Amygdala (tissue), 56 donors: ENCODE measurements at places on chromosomes 7 and 10.

- no peak for DNase-seq
These were observed 80.8 kb upstream of the UNC5B start for GRCh38 chr10:71131508-71132088.

GRCh38 chr7:147014286-147014955, 897.8 kb downstream of the CNTNAP2 start:
- DNase-seq, result no peak

DNA sequence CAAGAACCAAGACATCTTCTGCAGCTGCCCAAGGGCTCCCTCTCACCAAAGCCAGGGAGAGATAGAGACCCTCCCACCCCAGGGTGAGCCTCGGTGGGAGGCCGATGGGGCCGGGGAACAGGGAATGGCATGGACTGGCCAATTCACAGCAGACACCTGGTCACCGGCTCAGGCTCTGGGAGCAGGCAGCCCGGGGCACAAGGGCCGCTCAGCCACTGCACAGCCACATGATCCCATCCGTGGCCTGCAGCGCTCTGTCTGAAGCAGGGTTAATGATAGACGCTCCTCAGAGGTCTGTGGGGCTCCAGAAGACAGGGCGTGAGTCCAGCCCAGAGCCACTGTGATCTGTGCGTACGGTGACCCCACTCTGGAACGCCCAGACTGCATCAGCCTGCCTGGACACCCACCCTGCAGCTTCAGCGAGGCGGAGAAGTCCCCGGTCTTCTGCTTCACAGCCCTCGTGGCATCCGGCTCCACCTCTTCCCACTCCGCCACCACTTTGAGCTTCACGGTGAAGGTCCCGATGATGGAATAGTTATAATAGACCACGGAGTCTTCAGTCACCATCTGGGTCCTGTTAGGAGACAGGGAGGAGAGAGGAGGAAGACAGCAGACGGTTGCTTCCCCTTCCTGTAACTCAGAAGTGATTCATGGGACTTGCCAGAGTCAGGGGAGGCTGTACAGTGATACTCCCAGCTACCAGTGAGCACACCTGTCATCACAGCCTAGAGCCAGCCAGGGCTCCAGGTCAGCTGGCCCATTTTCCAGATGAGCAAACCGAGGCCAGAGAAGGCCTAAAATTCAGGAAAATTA, 14.0 kb downstream of the TMEM130 start:
- no peak for DNase-seq

DNA sequence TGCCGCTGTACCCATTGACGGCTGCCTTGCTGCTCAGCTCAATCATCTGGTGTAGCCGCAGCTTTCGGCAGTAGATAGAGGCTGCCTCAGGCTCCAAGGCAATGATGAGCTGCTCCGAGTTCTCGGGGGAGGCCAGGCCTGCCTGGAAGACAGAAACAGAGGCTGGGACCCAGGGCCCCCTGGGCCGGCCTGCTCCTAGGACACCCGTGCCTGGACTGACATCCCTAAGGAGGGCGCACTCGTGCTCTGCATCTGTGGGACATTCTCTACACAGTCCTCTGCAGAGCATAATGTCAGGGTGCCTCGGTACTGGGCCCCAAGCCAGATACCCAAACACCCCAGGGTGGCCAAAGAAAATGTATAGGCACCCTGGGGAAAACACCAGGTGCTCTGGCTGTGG, 58.5 kb downstream of the HSPA12A start:
- no peak for DNase-seq
